Effector CD8-positive, alpha-beta T cell (primary cell): ENCODE measurements at places on chromosomes 16 and 17.

DNA sequence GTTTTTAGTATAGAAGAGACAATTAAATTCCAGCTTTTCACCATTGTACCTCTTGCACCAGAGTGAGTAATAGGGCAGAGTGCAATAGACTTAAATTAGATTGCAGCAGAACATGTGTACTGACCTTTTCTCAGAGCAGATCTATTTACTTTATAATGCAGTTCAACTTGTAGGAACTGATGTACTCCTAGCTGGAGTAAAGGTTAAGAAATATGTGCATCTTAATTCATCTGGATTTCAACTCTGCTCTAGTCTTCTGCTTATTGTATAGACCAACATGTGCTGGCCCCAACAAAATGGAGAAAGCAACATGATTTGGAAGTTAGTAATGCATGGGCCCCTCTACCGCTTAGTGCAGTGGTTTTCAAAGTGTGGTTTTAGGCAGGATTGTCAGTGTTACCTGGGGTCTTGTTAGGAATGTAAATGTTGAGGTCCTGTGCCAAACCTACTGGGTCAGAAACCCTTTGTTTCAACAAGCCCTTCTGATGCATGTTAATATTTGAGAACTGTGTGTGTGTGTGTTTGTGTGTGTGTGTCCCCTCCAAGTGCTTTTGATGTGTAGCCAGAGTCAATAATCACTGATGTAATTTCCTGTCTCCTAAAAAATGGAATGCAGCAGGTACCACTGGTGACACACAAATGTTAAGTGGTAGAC, 138.6 kb downstream of the TOX3 start:
- DNase-seq: no peak

GRCh38 chr16:6573577-6573976, 759.1 kb upstream of the RBFOX1 start:
- DNase-seq: no peak

DNA sequence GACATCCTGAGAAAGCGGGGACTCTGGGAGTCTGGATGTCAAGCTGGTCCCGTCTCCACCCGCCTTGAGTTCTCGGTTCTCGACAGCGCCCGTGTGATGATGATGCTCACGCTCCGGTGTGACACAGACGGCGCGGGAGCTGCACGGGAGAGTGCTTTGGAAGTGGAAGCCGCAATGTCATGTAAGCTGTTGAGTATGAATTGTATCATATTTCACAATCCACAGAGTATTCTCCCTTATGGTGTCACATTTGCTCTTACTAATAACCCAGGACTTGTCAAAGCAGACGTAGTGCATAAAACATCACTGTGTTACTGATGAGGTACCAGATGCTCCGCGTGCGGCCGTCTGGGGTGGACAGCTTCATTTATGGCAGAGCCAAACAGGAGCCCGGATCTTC, 217.5 kb upstream of the CHMP6 start:
- DNase-seq: no peak

GRCh38 chr17:78442648-78443218, 64.3 kb downstream of the PGS1 start:
- no peak for DNase-seq

DNA sequence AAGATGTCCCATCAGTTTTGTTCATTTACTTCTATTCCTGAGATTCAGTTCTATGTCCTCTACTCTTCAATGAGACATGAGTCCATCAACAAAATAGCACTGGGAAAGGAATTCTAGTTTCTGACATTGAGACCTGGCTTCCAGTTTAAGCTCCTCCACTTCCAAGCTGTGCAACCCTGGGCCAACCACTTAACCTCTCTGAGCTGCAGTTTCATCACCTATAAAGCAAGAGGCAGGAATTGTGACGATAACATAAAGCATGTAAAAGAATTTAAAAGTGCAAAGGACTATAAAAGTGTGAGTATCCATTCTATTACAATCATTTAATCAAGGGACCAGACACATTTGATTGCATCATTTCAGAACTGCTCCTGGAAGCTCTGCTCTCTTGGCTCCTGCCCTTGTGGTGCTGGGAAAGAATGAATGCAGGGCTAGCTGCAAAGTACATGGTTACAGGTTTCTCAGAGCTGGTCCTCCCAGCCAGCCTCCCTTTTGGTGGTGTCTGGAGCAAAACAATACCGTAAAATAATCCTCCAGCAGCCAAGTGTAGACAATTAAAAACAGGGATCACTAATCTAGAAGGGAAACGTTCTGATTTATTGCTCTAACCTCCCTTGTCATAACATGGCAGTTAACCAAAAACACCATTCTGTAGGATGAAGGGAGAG, 113.9 kb downstream of the VPS53 start:
- DNase-seq: no peak

DNA sequence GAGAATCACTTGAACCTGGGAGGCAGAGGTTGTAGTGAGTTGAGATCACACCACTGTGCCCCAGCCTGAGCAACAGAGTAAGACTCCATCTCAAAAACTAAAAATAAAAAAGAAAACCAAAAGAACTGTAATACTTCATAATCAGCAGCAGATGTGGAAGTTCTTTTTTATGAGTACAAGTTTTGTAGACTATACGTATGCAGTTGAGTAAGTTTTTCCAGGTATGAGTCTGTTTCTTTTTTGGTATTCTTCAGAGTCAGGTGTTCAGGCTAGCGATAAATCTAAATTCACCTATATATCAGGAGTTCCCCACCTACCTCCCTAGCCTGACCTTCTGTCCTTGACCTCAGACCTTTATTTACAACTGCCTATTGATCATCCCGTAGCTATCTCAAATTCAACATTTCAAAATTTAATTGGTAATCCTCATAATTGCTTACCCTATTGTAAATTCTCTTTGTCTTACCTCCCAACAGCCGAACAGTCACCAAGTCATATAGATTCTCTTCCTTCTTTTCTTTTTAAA, 10.7 kb downstream of the DCTN5 start:
- DNase-seq: no peak

GRCh38 chr17:72244494-72244893, 123.7 kb downstream of the SOX9 start:
- no peak for DNase-seq

DNA sequence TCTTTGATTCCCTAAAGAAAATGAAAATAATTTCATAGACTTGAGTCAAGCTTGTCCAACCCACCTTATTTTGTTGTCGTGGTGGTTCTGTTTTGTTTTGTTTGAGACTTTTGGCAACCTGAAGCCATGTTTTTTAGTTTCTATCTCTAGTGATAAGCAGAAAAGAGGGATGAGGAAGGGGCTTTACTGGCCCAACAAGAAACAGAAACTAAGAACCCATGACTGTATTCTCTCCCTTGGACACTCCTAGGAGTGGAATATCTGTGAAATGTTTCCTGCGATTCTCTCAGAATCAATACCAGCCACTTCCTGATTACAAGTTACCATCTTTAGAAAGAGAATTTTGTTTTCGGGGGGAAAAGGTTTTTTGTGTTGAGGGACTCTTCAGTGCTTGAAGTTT, 207.5 kb downstream of the PRKCA start:
- no peak for DNase-seq

DNA sequence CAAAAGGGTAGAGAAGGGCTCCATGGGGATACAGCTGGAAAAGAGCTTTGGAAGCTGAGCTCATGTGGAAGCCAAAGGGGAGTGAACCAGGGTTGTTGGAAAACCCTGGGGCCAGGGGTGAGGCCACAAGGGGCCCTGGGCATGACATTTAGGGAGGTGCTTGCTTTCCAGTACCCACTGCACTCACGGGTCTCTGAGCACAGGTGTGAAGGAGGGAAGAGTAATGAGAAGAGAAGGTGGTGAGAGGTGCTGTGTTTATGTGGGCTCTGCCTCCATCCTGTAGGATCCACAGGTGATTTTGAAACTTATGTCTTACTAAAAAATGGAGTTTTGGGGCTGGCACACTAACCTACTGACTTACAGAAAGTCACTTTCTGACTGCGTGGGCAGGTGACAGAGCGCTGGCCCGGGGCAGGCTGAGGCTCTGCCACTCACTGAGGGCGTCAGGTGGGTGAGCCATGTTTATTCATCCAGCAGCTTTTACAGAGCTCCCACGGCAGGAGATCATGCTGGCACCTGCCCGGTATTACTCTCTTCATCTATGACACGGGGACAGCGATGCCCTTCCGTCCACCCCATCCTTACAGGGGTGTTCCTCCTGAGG, 18.9 kb downstream of the KSR1 start:
- no peak for DNase-seq
